ENCODE measurements at places on chromosomes 13 and 19.

DNA sequence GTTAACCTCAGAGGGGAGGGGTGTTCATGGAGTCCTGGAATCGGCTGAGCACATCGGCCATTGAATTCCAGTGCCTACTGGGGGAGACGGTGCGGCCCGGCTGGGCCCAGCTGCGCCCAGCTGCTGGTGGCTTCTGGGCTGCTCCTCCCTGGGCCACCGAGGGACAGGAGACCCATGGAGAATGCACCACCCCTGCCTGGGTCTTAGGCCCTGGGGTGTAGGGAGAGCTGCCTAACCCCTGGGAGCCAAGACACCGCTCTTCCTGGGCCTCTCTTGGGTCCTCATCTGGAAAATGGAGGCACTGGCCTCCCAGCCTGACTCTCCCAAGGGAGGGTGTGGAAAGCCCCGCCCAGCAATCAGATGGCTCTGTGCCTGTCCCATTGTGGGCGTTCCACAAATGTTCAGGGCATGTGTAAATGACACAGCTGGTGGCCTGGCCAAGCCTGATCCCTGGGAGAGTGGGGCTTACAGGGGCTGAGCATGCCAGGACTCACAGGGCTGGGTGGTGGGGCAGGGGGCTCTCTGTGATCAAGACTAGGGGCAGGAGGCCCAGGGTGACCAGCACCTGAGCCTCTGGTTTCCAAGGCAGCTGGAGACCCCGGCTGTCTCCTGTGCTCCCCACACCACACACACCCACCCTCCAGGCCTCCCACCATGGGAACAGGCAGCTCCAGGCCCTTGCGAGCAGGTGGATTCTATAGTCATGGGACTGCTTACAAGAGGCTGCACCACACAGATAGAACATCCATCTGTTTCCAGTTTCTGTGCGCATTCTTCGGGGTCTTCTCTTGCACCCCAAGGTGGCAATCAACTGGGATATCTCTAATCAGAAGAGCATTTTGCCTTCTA is 150.9 kb downstream of the URI1 start:
- no peak for DNase-seq

GRCh38 chr19:31510635-31511034 is 161.4 kb upstream of the TSHZ3 start:
- no peak for DNase-seq

DNA sequence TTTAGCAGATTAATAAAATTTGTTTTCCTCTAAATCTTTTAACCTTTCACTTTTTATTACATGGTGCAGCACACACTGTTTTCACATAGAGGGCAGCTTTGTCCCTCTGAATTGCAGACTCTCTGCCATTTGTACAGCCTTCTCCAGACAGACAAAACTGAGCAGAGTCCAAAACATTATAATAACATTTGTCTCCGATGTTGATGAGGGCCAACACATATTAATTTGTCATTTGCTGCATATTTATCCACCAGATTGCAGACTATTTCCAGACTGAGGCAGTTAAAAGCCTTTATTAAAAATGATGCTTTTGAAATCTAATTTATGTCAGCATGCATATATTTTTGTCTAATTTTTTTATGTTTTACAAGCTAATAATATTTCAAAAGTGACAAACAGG is 1251.9 kb upstream of the SLC10A2 start:
- no peak for DNase-seq

GRCh38 chr13:88217372-88217771 is 546.2 kb downstream of the SLITRK5 start:
- no peak for DNase-seq

DNA sequence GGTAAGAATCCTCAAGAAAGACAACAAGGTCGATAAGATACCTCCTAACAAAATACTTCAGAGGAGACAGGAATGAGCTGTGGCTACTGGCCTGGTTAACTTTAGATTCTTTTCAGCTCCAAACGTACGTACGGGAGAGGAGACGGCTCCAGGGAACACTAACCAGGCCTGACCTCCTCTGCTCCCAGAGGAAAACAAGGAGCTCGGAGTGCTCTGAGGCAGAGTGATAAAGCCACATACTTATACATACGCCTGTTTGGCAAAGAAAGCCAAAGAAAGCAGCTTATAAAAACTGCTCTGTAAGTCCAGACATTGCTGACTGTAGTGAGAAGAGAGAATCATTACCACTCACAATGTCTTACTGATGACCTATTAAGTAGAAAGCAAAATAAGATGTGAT is 263.9 kb downstream of the MZT1 start:
- no peak for DNase-seq

DNA sequence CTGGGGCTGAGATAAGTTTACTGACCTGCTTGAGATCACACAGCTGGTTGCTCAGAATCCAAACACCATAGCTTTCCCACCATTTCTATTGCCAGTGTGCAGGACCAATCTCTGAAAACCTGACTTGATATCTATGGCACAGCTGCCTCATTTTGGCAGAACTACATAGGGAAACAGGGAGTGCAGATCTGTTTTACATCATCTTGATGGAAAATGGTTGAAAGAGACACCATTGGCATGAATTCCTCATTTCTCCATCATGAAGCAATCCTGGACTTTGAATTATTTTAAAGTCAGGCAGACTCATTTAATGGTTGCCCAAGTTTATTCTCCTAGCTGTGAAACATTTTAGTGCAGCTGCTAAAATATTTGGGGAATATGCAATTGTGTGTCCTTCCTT is 1628.2 kb upstream of the SLC10A2 start:
- DNase-seq, result no peak

- DNase-seq, result no peak
Observed at GRCh38 chr19:31613683-31614219, 264.5 kb upstream of the TSHZ3 start.

- peak; percentile 27 for DNase-seq
Observed at GRCh38 chr19:10260141-10260584, 8.1 kb downstream of the MRPL4 start.

DNA sequence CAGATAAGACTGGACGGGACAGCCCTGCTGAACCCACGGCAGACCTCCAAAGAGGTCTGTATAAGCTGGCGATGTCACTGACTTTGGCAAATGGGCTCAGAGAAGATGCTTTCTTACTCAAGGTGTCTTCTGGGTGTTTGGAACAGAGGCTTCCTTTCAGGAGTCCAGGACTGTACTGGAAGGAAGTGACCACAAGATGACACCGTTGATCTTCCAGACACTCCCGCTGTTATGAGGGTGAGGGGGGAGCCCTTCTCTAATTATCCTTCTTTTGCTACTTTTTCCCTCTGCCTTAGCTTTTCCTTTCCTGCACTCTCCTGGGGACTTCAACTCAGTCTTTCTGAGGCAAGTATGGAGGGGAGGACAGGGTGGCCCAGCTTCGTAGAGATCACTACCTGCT is 65.2 kb upstream of the ZNF599 start:
- no peak for DNase-seq

- no peak for DNase-seq
Observed at GRCh38 chr19:5451494-5451893, 3.7 kb upstream of the ZNRF4 start.

DNA sequence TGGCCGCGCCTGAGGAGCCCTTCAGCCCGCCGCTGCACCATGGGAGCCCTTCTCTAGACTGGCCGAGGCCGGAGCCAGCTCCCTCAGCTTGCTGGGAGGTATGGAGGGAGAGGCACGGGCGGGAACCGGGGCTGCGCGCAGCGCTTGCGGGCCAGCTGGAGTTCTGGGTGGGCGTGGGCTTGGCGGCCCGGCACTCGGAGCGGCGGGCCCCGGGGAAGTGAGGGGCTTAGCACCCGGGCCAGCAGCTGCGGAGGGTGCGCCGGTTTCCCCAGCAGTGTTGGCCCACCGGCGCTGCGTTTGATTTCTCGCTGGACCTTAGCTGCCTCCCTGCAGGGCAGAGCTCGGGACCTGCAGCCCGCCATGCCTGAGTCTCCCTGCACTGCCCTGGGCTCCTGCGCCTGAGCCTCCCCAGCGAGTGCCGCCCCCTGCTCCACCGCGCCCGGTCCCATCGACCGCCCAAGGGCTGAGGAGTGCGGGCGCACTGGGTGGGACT is 1890.0 kb upstream of the PCDH20 start:
- no peak for DNase-seq

DNA sequence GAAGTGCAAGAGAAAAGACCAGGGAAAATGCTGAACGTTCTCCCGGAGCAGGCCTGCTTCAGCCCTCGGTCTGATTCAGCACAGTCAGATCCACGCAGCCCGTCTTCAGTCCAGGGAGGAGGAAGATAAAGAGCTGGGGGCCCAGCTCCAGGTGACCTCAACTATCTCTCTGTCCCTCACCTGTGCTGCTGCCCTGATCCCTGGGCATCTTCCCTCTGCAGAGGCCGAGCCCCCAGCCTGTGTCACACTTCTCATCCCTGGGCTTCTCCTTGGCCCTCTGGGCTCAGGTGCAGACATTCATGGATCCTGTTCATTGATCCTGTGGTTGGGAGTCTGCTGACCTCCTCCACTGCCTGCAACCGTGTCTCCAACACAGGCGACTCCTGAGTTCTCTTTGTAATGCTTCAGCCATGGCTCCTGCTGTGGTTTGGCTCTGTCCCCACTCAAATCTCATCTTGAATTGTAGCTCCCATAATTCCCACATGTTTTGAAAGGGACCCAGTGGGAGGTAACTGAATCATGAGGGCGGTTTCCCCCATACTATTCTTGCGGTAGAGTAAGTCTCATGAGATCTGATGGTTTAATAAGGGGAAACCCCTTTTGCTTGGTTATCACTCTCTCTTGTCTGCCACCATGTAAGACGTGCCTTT is 27.9 kb downstream of the COL4A2 start:
- no peak for DNase-seq

DNA sequence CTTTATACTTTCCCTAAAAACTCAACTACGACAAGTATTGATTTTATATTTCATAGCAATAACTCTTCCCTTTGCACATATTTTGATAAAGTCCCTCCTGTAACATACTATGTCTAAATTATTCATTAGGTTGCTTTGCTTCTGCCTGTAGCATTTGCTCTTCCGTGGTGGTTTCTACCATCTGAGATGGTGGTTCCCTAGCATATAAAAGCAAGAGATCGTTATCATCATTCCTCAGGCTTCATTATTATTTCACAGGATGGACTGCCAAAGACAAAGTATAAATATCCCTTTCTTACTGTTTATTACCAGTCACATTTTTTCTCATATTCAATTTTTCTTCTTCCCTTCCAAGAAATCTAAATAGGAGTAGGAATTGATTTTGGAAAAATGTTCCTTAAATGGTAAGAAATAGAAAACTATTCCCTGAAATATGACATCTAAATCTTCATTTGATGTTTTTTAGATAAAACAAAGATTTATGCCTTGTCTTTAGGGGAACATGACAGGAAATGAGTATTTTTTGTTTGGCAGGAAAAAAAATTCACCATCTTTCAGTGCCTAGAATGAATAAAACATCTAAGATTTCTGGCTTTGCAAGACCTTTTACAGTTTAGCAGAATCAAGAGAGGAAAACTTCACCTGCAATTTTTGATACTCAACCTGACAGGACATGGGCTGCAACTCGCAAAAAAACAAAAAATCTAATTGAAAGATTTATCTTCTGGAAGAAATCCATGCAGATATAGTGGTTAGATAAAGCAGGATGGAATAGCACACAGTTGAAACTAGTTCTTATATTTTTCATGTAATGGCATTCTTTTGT is 340.0 kb downstream of the SPRY2 start:
- no peak for DNase-seq

All from stimulated activated CD8-positive, alpha-beta memory T cell treated with anti-CD3 and anti-CD28 coated beads, Interleukin-7, amount 100 ng/mL, for 24 hours (primary cell).